Left ventricle myocardium superior (tissue), 1 donor: ENCODE measurements at places on chromosomes 11 and 22. TPM values are rescaled to one million over a fixed set of nuclear protein-coding genes. Genes with fewer than 3 reads are reported as not detected.

GRCh38 chr11:20046416-20046815 is 113.9 kb downstream of the DBX1 start:
- no peak for DNase-seq

The FIBIN gene
- total RNA-seq: 6.8 TPM

The GNG3 gene
- not detected for total RNA-seq

The TRPC6 gene
- 0.62 TPM for total RNA-seq
